Psoas muscle (tissue), 8 donors: ENCODE measurements at places on chromosomes 12 and 14. TPM values are rescaled to one million over a fixed set of nuclear protein-coding genes. Genes with fewer than 3 reads are reported as not detected.

DNA sequence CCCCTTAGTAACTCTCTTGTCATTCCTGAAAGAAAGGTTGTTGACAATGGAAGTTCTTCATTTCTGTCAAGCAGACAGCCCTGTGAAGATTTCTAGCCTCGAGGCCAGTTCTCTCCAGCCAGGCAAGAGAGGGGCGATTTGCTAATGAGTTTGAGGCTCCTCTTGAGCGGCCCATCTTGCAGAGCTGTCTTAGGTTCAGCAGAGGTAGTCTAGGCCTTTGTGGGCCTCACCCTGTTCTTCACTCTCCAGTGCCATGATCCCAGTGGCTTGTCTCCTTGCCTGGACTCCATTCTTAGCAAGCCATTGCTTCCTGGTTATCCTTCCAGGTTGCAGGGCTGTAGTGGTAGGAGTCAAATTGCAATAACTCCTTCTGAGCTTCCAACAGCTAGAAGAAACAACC lies 9.7 kb downstream of the TPH2 start:
- DNase-seq: no peak

DNA sequence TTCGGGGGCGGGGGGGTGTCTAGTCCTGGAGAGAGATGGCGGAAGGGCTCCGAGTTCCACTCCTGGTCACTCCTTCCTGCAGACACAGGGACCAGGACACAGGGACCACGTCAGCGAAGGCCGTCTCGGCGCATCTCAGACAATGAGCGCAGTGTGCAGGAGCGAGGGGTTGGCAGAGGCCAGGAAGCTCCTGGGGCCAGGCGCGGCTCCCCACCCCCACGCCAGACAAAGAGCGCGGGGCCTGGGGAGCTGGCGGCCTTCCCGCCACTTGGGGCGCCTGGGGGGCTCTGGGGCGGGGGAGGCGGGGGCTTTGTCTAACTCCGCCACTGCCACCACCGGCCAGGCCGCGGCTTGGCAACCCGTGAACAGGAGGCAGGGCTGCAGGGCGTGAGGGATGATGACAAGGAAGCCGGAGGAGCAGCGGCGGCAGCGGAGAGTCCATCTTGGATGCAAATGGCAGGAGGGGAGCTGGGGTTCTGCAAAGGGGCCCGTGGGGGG lies 2.2 kb downstream of the CDK2AP1 start:
- DNase-seq: peak; percentile 80

DNA sequence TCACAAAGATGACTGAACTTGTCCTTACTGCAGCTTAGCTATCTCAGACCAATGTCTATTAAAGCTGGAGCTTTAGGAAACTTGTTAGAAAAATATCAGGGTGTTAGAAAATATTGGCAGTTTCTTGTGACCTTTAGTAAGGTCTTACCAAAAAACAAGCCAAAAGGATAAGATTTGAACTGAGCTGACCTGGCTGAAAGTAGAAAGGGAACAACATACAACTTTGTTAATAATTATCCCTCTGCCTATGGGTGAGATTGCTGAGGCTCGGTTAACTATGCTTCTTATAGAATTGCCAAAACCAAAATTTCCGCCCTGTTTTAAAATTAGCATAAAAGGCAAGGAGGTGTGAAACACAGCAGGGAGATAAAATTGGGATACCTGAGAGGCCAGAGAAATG lies 73.8 kb downstream of the DHRS2 start:
- no peak for DNase-seq

DNA sequence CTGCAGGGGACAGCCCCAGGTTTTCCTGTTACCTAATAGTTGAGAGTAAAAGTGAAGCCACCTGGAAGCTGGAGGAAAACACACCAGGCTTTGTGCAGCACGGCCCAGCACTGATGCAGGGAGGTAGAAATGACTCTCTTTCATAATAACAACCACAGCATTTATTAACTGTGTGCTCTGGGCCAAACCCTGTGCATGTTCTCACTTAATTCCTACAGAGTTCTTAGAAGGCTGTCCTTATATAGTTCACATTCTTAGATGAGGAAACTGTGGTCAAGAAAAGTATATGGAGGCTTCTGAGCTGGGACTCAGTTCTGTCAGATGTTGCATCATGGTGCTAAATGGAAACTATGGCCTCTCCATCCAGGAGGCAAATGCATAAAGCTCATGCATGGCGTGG lies 100.0 kb downstream of the PAPOLA start:
- no peak for DNase-seq

- no peak for DNase-seq
Measured at GRCh38 chr12:5514016-5514415, 82.1 kb downstream of the NTF3 start.

DNA sequence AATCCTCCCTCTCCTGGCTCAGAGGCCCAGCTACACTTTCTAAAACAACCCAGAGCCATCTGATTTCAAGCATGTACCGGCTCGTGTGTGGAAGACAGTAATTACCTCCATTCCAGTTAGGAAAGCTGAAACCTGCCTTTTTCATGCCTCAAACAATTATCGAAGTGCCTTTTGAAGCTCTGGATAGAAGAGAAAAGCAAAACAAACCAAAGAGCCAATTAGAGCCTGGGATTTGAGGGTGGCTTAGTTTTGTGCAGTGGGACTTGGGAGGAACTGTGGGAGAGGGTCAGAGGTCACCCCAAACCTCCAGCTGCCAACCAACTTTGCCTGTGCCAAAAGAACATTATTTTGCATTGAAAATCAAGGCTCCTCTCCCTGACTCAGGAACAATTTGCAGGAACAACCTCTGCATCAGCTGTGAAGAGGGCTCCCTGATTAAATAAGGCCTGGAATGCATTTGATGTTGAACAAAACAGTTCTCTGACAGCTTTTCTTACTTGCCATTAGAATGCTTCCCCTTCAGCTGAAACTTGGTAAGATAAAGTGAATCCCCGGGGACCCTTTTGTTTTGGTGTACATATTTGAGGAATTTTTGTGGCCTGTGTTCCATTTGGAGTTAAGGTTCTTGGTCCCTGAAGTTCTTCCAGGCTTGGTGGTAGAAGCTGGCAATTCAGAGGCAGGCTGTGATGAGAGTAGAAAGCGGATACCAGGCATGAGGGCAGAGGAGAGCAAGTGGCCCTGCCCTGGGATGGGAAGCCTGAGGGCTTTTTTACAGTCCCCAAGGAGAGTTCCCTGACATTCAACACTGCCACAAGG lies 270.1 kb downstream of the ZFP36L1 start:
- no peak for DNase-seq

DNA sequence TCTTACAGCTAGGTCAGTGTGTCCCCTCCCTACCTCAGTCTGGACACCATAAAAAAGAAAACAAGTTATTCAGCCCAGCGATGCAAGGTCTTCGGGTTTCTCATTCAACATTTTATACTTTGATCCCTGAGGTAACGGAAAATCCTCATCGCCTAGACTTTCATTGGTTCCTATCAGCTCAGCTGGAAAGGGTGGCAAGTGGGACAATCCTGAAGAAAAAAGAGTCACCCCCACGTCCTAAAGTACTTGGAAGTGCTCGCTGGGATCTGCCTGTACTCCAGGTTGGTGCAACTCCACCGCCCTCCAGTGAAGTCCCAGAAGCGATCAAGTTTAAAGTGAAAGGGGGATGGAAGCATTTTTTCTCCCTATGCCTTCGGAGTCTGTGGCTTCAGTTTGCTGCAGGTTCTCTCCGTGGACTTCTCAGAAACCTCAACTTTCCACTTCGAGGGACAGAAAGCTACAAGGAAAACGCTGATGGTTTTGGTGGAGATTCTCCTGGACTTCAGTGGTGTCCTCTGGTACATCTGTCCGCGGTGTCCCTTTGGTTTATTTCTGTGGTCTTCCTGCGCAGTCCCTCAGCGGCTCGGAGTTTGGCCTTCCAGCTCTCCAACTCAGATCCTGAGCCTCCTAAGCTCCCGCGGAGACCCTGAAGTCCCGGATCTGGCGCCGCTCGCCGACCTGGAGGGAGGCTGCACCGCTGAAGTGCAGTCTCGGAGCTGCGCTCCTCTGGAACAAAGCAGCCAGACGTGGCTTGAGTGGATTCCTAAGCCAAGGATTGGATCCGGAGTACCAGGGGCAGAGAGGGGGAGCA lies 1.8 kb upstream of the LRFN5 start:
- peak; percentile 65 for DNase-seq

VRTN gene
- total RNA-seq: not detected

DNA sequence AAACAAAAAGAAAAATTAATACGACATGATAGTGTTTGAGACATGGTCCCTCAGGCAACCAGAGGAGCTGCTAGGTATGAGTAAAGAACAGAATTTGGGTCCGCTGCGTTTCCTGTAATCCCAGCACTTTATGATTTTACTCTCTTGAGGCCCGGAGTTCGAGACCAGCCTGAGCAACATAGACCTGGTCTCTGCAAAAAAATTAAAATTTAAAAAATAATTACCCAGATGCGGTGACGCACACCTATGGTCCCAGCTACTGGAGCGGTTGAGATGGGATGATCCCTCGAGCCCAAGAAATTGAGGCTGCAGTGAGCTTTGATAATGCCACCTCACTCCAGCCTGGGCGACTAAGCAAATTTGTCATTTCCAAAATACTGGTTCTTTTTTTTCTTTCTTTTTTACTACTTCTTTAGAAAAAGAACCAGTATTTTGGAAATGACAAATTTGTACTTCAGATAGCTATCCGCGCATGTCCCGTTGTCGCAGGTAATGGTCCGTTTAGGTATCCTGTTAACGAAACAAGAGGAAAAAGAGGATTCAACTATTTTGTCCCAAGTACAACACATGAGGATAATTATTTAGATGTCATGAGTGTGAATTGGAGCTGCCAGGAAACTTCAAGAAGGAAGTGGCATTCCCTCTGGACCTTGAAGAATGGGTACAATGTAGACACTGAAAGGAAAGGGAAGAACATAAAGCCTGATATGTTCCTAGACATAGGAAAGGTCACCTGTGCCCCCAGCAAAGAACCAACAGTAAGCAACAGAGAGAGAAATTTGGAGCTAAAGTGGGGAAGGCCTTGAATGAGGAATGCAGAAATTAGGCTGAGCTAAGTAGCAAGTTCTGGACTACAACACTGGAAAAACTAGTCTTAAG lies 1.2 kb upstream of the HECTD1 start:
- no peak for DNase-seq

GRCh38 chr12:74781991-74782485 lies 244.4 kb downstream of the ATXN7L3B start:
- DNase-seq: no peak

GPD1 gene
- total RNA-seq: 221 TPM
